HFF-Myc (cell line): ENCODE measurements at places on chromosomes 12 and 14.
A peak's percentile ranks its signal among the peaks of the same experiment; 100 is the strongest.

DNA sequence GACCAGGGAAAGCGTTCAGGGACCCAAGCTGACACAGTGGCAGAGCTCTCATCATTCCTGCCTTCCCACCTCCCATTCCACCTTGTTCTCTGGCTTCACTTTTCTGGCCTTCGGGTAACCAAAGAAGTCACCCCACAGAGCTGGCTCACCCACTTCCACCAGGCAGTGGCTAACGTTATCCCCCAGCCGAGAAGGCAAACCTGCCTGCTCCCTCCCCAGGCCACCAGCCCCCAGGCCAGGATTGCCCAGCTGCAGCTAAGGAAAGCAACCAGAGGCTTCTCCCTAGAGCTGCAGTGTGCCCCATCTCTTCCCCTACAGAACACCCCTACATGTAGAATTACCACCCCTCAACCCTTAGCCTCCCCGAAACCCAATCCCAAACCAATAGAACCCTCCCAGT, 22.2 kb downstream of the CCDC88C start:
- no peak for DNase-seq

GRCh38 chr12:119258556-119258955, 76.0 kb upstream of the CCDC60 start:
- DNase-seq, result no peak

DNA sequence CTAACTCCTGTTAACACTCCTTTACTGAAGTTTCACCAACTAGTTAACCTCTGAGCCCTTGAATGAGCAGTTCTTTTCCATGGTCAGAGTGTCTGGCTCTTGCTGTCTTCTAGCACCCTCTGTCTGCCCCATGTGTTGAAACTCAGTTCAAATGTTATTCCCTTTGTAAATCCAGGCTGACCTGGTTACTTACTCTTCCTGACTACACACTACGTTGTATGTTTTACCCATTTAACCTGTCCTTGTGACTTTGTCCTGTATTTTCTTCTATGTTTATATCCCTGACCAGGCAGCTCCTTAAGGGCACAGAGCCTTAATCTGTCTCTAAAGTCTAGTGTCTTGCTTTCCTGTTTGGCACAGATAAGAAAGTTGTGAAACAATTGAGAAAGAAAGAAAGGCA, 389.0 kb upstream of the RPL10L start:
- no peak for DNase-seq

DNA sequence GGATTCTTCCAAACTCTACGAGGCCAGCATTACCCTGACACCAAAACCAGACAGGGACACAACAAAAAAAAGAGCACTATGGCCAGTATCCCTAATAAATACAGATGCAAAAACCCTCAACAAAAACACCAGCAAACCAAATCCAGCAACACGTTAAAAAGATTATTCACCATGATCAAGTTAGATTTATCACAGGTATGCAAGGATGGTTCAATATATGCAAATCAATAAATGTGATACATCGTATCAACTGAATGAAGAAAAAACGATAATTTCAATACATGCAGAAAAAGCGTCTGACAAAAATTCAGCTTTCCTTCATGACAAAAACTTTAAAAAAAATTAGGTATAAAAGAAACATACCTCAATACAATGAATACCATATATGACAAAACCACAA, 99.9 kb downstream of the CEP83 start:
- DNase-seq, result no peak

DNA sequence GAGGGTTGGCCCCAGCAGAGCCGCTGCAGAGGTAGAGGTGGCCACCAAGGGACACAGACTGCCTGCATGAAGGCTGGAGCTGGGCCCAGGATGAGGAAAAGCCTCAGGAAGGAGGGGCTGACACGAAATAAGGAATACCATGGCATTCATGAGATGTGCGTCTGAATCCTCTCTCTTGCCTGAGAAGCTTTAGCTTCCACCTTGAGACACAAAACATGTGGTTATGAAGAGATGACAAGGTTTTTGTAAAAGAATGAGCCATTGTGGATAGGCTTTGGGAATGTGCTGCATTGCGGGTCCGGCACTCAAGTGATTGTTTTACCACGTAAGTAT, 82.7 kb downstream of the DAD1 start:
- DNase-seq, result no peak

GRCh38 chr12:122078141-122079032, at the start of gene MLXIP:
Gene MLXIP (plus strand): TSS chr12:122078756. CDS start chr12:122078854, 98 bp downstream.
- DNase-seq, result peak; percentile 68

- no peak for DNase-seq
These were observed 1.4 kb downstream of the FZD10 start for GRCh38 chr12:130163461-130164215.

DNA sequence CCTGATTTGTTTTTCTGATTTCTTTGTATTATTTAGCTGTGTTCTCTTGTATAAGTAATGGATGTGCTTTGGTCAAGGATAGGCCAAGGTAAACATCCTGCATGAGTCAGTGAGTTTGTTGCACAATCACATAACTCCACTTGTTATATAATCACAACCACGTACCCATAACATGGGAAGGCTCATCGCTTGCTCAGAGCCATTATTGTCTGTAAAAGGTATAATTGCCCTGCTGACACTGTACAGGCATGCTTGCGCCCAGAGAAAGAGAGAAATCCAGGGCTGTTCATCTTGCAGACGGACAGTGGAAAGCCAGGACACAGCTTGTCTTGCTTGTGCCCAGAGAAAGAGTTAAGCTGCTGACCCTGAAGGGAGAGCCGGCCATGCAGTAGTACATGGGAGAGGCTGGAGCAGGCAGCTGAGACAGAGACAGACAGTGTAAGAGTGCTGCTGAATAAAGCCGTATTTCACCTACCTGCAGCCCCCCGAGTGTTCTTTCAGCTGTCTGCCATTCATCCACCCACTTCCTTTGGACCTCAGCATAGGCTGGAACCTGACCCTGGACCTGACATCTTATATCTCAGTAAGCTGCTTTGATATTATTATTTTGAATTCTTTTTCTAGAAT, 174.7 kb upstream of the DAAM1 start:
- DNase-seq, result peak; percentile 42

DNA sequence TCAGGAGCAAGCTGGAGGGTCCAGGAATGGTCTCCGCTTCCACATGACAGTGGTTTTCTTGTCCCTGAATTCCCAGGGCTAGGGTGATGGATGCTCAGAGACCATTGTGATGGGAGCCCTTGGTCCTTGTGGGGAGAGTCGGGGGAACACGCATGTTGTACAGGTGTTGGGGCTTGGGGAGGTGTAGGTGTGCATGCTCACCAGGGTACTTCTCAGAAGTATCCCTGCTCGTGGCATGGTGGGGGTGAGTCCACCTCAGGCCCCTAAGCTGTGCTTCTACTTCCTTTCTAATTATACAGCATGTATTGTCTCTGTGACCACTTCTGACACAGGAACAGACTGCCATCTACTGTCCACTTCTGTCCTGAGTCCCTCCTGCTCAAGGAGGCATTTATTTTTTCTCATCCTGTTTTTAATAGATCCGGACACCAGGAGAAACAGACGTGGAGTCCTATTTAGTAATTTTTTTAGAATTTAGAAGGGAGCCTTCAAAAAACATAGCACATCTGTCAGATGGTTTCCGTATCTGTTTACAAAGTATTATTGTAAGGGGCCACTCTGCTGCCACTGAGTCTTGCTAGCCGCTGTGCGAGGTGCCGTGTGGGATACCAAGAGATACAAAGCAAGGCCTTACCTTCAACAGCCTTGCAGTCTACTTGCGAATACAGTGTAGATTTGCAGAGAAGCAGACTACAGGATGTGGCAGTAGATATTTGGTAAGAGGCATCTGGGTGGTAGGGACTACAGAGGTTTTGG, 10.5 kb downstream of the NTF3 start:
- no peak for DNase-seq

GRCh38 chr12:16389594-16389993, 42.1 kb downstream of the MGST1 start:
- DNase-seq, result peak; percentile 62

DNA sequence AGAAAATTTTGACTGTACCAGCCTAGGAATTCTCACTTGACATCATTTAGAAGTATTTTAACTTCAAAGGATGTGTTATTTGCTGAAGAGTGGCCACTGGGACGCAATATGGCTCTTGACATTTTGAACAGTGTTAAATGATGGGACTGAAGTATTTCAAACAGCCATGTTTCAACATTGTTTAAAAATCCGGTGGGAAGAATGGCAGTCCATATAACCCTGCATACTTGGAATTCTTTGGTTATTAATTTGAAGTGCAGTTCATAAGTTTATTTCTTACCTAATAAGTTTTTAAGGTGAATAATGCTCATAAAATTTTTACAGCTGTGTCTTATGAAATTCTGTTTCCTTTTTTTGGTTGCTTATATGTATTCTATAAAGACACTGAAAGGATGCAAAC, 8.3 kb downstream of the TMTC2 start:
- no peak for DNase-seq

DNA sequence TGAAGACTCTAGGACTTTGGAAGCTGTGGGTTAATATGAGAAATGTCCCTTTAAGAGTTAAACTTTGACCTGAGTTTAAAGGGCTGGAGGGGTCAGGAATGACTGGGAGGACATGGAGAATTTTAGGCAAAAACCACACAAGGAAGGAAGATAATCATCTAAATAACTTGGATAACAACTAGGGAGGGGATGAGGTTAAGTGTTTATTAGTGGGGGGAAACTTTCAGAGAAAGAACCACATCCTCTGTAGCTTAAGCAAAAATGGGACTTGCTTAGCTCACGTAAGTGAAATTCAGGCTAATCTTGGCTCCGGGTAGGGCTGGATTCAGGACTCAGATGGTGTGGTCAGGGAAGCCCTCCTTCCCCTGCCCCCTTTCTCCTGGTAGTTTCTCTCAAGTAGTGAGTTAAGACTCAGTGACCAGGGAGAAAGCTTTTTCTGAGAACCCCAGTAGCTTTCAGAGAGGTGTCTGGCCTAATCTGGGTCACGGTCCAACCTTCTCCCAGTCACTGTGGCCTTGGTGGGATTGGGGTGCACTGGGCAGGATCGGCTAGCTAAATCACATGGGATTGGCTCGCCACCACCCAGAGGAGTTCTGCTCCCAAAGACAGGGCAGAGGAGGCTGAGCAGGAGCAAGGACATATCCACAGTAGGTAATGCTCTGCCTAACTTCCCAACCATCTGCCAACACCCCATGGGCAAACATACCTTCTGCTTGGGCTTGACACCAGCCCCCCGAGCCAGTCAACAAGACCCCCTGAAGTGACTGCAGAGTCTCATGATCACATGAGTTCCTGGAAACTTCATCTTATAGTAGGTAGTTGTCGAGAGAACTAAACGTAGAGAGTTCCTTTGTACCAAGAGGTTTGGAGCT, 52.8 kb downstream of the ARF6 start:
- no peak for DNase-seq

GRCh38 chr12:22657538-22657937, 32.6 kb downstream of the ETNK1 start:
- DNase-seq, result no peak

GRCh38 chr14:75705014-75705413, 44.0 kb downstream of the TTLL5 start:
- no peak for DNase-seq

DNA sequence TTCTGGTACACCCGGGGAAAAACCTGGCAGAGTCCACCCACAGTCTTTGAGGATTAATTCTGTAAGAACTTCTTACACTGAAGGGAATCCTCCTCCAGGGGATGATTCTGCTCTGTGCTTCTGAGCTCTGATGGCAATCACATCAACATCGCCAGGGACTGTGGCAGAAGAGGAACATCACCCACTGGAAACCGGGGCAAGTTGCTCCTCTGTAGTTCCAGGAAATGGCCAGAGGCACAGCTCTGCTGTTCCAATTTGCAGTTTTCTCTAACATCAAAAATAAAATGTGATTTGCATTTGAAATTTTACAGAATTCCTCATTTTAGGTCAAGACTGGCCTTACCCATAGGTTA, 207.6 kb downstream of the DAD1 start:
- no peak for DNase-seq

DNA sequence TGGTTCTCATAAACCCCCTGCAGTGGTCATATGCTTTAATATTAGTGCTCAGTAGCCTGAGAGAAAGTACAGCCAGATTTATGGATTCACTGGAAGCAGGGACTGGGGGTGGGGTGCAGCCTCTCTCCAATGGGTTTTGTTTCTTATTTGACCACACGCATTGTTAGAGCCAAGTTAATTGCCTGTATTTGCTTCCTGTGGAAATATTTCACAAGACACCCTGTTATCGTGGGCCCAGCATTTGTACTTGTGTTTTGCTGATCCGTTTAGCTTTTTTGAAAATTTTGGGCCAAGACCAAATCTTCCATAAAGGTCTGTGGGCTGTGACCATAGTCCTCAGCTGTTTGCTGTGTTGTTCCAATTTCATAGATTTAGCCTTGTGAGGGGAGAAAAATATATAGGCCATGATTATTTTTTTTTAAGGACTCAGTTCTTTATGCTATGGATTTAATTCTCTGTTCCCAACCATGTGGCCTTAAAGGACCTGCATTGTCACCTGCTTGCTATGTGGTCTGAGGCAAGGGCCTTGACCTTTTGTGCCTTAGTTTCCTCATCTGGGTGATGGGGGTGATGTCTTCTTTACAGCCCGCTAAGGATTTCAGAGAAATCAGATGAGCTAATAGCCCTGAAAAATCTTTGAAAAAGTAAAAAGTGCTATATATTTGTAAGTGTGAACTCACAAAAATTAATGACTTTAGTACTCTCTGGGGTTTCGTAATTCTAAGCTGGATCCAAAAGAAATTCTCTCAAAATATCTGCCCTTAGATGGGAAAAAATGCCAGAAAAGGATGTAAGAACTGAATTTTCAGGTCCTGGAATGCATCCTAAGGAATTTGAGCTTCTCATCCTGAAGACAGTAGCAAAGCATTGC, 370.2 kb downstream of the DPF3 start:
- DNase-seq, result no peak

DNA sequence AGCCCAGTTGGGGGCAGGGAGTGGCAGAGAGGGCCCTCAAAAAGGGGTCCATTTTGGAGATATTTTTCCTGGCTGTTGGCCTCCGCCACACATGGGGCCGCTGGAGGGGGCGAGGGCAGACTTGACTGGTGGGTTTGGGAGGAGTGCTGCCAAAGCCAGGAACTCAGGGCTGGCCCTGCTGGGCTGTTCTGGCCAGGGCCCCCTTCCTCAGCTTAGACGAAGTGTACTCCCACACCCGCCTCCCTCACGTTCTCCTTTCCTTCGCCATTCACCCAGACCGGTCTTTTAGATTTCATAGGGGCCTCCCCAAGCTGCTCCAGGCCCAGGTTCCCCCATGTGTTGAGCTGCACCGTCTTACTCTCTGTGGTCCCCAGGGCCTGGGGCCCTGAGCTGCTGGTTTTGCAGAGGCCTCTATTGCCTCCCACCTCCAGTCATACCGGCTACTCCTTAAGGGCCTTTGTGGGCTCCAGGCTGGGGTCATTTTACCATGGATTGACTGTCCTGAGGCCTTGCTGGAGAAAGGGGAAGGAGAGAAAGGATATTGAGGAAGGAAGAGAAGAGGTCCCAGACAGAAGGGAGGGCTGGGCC, 1.3 kb downstream of the KRT7 start:
- DNase-seq, result no peak

DNA sequence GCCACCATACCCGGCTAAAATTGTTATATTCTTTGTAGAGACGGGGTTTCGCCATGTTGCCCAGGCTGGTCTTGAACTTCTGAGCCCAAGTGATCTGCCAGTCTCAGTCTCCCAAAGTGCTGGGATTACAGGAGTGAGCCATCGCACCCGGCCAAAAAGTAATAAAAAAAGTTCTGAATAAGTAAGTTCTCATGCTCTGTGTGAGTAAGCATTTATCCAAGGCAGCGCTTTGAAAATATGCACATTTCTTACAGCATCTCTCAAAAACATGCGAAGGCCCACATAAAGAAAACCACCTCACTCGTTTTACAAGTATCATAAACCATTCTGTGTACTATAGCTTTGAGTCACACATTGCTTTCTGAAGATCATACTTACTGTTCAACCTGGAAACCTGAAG, 8.6 kb downstream of the GIT2 start:
- DNase-seq, result no peak
